ENCODE measurements at places on chromosomes 3 and 15.

GRCh38 chr3:13934315-13934714 is 54.4 kb upstream of the WNT7A start:
- no peak for DNase-seq

DNA sequence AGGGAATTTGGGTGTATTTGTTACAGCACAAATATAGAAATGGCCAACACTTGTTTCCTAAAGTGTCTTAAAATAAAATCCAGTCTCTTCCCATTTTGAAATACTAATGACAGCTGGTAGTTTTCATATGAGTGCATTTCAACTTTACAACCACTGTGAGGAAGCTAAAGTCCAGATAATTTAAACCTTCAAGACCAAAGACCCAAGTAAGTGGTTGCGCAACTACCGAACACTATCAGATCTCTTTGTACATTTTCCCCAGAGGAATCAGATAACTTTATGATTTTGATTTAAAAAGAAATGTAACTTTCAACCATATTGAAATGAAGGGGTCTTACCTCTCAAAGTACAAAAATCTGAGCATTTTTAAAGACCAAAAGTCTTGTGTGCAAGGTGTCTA is 14.3 kb downstream of the BCL2L10 start:
- DNase-seq: no peak

DNA sequence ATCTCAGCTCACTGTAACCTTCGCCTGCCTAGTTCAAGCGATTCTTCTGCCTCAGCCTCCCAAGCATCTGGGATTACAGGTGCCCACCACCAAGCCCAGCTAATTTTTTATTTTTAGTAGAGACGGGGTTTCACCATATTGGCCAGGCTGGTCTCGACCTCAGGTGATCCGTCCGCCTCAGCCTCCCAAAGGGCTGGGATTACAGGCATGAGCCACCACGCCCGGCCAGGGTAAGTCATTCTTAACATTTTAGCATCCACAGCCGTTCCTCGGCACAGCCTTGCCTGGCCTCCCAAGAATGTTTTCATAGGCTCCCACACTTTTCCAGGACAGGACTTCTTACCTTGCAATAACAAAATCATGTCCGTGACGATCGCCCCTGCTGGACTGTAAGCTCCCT is 8.7 kb upstream of the EPHB3 start:
- DNase-seq: no peak

DNA sequence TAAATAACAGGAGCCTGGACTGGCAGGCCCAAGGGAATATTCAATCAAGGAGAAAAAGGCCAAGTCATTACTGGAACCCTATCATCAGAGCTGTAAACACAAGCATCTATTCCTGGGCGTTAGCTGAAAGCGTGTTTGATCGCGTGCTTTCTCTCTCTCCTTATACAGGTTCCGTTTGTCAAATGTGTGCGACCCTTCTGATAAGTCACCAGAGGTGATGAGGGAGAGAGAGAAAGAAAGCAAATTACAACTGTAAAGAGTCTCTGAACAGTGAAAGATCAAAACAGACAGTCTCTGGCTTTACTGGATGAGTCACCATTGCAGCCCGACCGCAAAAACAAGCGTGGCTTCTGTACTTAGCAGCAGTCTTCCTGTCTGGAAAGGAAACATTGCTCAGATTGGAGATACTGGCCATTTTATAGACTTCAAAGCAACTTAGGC is 39.5 kb upstream of the TPRG1 start:
- no peak for DNase-seq

DNA sequence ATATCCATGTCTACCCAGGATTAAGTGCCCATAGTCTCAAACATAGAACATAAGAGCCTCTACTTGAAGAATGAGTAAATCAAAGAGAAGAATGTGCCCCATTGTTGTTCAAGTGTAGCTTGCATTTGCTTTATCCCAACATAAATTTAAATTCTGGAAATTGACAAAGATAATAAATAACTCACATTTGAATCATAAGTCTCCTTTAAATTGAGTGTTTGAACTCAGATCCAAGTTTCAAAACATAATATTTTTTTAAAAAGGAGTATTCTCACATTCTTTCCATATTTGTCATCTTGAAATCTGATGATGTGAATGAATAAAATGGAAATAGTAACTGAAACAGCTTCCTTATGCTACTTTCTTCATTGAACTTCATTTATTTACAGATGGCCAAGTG is 135.2 kb downstream of the MECOM start:
- no peak for DNase-seq
